ENCODE measurements at places on chromosomes 16 and 17. TPM values are rescaled to one million over a fixed set of nuclear protein-coding genes. Genes with fewer than 3 reads are reported as not detected.

DNA sequence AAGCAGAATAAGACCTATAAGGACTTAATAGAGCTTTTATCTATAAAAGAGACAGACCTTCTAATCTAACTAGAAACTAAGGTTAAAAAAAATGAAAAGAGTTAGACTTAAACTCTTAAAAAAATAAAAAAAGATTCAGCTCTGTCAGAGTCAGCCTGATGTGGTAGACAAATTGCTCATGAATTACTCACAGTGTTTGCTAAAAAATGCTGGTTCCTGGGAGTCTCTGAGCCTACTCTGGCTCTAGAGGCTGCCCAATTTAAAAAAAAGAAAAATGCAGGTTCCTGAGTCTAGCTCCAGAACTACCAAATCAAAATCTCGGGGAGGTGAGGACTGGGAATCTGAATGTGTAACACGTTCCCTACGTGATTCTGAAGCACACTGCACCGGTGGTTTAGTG is 18.1 kb downstream of the SOST start:
- no peaks in the 10 kb centered on the region for H3K36me3 ChIP-seq
- no peak overlapping the region for H3K27ac ChIP-seq
- no peak overlapping the region for H3K4me3 ChIP-seq
- H3K27me3 ChIP-seq, result peaks cover 6% of the 10 kb centered on the region

- H3K27me3 ChIP-seq, result no peaks in the 10 kb centered on the region
- DNase-seq, result peak; percentile 43
- H3K27ac ChIP-seq, result no peak overlapping the region
- no peaks in the 10 kb centered on the region for H3K4me1 ChIP-seq
- no peak overlapping the region for H3K4me3 ChIP-seq
- H3K36me3 ChIP-seq, result no peaks in the 10 kb centered on the region
These were observed 76.7 kb downstream of the CEP112 start for GRCh38 chr17:66115246-66115645.

DNA sequence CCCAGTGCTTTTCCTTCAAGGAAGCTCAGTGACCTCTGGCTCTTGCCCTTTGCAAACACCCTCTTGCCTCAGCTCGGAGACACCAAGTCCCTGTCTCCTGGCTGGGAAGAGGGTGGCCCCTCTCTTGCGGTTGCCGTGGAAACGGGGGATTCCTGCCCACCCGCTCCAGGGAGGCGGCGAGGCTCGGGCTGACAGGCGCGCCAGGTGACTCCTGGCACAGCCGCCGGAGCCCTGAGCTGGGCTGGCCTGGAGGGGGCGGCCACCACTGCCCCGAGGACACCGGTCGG is 71.4 kb downstream of the ABR start:
- no peaks in the 10 kb centered on the region for H3K27me3 ChIP-seq
- H3K27ac ChIP-seq, result no peak overlapping the region
- peak overlapping the region; percentile 60 for H3K4me3 ChIP-seq
- peaks cover 11% of the 10 kb centered on the region for H3K36me3 ChIP-seq
- DNase-seq, result no peak

DNA sequence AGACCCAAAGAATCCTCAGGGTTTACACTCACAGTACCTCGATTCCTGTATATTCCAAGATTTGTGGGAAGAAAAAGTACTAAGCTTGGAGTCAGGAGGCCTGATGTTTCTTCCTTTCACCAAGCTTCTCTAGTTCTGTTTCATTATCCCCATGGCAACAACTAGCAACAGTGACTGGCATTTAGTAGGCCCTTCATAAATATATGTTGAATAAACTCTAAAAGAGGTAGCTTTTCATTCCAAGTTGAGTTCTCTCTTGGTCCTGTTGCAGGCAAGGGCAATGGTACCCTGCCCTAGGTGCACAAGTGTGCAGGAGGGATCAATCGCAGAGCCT is 527 bp upstream of the UBE2Z start:
- H3K36me3 ChIP-seq, result peaks cover 13% of the 10 kb centered on the region
- peaks cover 13% of the 10 kb centered on the region for H3K4me1 ChIP-seq
- peak; percentile 64 for DNase-seq
- no peaks in the 10 kb centered on the region for H3K27me3 ChIP-seq
- peak overlapping the region; percentile 83 for H3K27ac ChIP-seq

DNA sequence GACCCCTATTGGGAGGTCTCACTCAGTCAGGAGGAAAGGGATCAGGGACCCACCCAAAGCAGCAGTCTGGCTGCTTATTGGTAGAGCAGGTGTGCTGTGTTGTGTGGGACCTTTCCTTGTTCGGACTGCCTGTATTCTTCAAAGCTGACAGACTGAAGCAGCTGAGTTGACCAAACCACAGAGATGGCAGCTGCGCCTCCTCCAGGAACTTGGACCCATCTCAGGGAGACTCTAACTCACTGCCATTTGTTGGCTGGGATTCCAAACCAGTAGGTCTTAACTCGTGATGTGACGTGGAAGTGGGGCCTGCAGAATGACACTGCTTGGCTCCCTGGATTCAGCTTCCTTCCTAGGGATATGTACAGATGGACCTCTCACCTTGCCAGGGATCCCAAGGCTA is 9.6 kb upstream of the UQCRC2 start:
- no peaks in the 10 kb centered on the region for H3K27me3 ChIP-seq
- H3K4me1 ChIP-seq, result no peaks in the 10 kb centered on the region
- H3K36me3 ChIP-seq, result no peaks in the 10 kb centered on the region
- no peak for DNase-seq
- no peak overlapping the region for H3K4me3 ChIP-seq

CA4 gene
- total RNA-seq, result not detected

ASIC2 gene
- total RNA-seq, result under 0.01 TPM

NKD1 gene
- not detected for total RNA-seq

GGT6 gene
- total RNA-seq, result not detected

TAC4 gene
- total RNA-seq, result not detected

ANKRD40CL gene
- total RNA-seq, result not detected
